NCI-H2029 (cell line): ENCODE measurements at places on chromosomes 1 and 21.

DNA sequence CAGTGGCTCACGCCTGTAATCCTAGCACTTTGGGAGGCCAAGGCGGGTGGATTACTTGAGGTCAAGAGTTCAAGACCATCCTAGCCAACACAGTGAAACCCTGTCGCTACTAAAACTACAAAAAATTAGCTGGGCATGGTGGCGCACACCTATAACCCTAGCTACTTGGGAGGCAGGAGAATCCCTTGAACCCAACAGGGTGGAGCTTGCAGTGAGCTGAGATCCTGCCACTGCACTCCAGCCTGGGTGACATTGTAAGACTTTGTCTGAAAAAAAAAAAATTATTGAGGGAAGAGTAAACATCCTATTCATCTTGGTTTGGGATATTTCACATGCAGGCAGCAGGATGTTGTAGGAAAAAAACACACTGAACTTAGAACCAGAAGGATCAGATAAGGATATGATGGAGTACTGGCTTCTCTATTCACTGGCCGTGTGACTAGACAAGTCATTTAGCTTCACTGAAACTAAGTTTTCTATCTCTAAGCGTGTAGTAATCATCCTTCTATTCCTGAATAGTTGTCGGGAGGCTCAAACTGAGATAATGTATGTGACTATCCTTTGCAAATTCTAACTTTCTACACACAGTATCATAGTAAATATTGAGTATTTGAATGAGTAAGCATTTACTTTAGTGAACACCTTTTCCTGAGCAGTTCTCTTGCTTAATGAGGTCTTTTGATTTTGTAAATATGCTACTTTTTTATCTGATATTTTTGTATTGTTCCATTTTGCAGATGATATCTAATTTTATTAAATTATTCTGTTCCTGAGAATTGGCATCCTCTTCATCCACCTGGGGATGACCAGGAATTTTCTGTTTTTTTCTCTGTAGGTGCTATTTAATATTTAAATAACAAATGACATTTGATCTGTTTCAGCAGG lies 18.2 kb downstream of the CAP1 start:
- no peak for DNase-seq

GRCh38 chr1:37078866-37079265 lies 44.6 kb upstream of the GRIK3 start:
- no peak for DNase-seq

DNA sequence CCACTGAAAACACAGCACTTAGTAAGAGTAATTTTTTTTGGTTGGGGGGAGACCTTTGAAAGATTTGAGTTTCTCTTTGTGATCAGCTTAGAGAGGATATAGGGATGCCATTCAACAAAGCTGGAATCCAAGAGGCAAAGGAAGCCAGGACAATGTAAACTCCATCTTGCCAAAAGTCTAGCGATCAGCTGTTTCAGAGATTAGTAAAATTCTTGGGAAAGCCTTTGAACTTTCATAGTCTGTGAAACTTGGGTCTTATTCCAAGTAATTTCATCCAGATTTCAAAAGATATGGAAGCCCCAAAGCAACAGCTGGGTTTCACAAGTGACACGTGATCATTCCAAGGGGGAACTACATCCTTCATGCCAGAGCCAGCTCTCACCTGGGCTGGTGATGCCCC lies 30.2 kb upstream of the TNR start:
- DNase-seq = no peak

- no peak for DNase-seq
Observed at GRCh38 chr21:38759413-38759812, 46.3 kb upstream of the ETS2 start.

- no peak for DNase-seq
Observed at GRCh38 chr21:29206445-29206844, 76.0 kb downstream of the MAP3K7CL start.

- DNase-seq = peak; percentile 54
Observed at GRCh38 chr1:183281553-183282091, 95.6 kb downstream of the LAMC2 start.
